Activated CD8-positive, alpha-beta memory T cell treated with anti-CD3 and anti-CD28 coated beads for 4 hours (primary cell): ENCODE measurements at places on chromosomes 1 and 21.

DNA sequence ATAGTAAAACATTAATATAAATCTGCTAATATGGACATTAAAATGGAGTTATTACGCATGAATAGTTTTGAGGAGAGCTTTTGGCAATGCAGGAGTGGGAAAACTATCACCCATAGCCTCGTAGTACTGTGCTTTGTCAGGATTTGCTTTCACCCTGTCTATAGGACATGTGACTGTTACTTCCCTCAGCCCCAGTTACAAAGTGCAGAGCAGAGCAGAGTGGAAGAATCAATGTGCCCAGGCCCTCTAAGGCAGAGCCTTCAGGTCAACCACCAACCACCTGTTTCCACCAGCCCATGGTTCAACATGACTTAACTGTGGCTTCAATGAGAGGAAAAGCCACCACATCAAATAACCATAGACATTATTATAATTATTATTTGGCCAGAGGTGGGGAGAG lies 68.9 kb upstream of the C8B start:
- DNase-seq, result no peak

DNA sequence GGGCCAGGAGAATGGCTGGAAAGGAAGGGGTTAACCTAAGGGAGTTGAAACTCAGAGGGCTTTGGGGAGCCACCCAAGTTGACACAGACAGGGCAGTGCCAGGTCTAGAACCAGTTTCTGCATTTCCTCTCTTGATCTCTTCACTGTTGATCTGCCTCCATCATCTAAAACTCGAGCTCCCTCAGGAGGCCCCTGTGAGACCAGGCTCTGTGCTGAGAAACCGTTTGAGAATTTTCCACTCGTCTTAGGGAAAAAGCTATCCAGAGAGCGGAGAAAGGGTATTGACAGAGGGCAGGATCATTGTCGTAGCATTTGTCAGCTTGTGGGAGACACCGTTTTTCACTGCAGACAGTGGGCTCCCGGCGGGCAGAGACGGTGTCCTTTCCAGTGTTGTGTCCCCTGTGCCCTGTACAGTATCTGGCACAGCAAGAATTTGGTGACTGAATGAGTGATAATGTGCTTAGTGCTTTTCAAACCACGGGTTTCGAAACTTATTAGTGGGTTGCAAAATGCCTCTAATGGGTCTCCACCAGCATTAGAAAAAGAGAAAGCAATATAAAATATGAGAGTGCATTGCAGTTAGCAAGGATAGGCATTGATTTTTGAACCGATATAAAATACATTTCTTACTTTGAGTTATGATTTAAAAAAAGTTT lies 31.1 kb downstream of the PROK1 start:
- DNase-seq, result no peak

GRCh38 chr1:21321963-21322680 lies 31.9 kb upstream of the ECE1 start:
- no peak for DNase-seq

DNA sequence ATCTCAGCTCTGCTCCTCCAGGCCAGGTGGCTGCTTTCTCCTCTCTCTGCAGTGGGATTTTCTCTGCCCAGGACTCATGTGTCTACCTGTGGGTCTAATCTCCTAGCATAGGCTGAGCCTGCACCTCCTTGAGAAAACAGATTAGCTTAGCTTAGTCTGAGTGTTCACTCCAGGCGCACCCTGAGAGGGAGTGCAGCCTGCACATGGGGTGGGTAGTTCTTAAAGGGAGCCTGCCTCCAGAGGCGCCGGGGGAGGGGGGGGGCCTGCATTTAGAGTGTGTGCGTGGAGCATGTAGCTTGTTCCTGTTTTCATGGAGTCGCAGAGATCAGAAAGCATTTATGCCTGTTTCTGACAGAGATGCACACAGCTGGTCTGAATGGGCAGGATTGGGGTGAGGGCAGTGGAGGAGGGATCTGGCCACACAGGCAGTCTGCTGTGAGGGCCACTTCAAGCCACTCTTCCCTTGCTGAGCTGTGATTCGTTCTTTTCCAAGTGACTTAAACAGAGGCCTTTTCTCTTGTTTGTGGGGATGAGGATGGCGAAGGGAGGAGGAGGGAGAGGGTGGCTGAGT lies 45.2 kb downstream of the GALNT2 start:
- no peak for DNase-seq
